Left renal cortex interstitium (tissue), 4 donors: ENCODE measurements at places on chromosomes 11 and 22. TPM values are rescaled to one million over a fixed set of nuclear protein-coding genes. Genes with fewer than 3 reads are reported as not detected.

GSTT2B gene
- polyA plus RNA-seq = 23.8 TPM

GLB1L2 gene
- polyA plus RNA-seq = 22.6 TPM

KCNQ1OT1 gene
- polyA plus RNA-seq = 2.7 TPM

NXPE1 gene
- 0.13 TPM for polyA plus RNA-seq

FAM76B gene
- 64.8 TPM for polyA plus RNA-seq

MIOX gene
- 15.4 TPM for polyA plus RNA-seq

P4HA3 gene
- 1.7 TPM for polyA plus RNA-seq

CNGA4 gene
- polyA plus RNA-seq = 0.34 TPM

ZDHHC8 gene
- polyA plus RNA-seq = 44.6 TPM

GRK2 gene
- polyA plus RNA-seq = 51.6 TPM

PNPLA3 gene
- polyA plus RNA-seq = 1.5 TPM

PELI3 gene
- 6.1 TPM for polyA plus RNA-seq

IGLL5 gene
- 0.29 TPM for polyA plus RNA-seq

OR8D1 gene
- polyA plus RNA-seq = not detected

SLC22A25 gene
- not detected for polyA plus RNA-seq

NPTXR gene
- polyA plus RNA-seq = 4.3 TPM

SCO2 gene
- polyA plus RNA-seq = 2.4 TPM

IRAG1 gene
- 10.3 TPM for polyA plus RNA-seq

RNF26 gene
- 30.0 TPM for polyA plus RNA-seq

CASP5 gene
- polyA plus RNA-seq = not detected

PGA5 gene
- polyA plus RNA-seq = 0.53 TPM

ESAM gene
- 73.2 TPM for polyA plus RNA-seq

ADM2 gene
- polyA plus RNA-seq = 6.8 TPM

OR4X1 gene
- polyA plus RNA-seq = not detected

RASSF10 gene
- 34.5 TPM for polyA plus RNA-seq

MYEOV gene
- polyA plus RNA-seq = 7.0 TPM

BIK gene
- 2.1 TPM for polyA plus RNA-seq

RPS6KA4 gene
- 14.4 TPM for polyA plus RNA-seq

CRYBA4 gene
- not detected for polyA plus RNA-seq

OR56A1 gene
- not detected for polyA plus RNA-seq

NRXN2 gene
- polyA plus RNA-seq = 27.0 TPM

NAALADL1 gene
- 10.8 TPM for polyA plus RNA-seq

MYOD1 gene
- not detected for polyA plus RNA-seq
